ENCODE measurements at places on chromosomes 16 and 17.

- no peak for DNase-seq
Observed at GRCh38 chr17:12024327-12024726, 3.6 kb downstream of the MAP2K4 start.

DNA sequence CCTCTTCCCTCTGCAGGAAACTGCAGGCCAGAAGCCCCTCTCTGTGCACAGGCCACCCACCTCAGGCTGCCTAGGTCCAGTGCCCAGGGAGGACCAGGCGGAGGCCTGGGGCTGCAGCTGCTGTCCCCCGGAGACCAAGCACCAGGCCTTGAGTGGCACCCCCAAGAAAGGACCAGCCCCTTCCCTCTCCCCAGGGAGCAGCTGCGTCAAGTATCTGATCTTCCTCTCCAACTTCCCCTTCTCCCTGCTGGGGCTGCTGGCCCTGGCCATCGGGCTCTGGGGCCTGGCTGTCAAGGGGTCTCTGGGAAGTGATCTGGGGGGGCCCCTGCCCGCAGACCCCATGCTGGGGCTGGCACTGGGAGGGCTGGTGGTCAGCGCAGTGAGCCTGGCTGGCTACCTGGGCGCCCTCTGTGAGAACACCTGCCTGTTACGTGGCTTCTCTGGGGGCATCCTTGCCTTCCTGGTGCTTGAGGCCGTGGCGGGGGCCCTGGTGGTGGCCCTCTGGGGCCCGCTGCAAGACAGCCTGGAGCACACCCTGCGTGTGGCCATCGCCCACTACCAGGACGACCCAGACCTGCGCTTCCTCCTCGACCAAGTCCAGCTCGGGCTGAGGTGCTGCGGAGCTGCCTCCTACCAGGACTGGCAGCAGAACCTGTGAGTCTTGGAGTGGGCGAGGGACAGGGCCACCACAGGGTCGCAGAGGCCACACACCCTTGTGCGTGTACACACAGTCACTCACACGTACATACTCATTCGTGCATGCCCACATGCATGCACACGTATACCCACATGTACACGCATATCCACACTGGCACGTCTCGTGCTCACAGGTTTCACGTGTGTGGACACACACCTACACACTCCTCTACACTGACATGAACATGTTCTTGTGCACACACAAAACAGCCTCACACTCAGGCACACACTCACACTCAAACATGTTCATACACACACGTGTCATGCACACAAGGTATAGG, 8.3 kb downstream of the TSPAN10 start:
- no peak for DNase-seq

- DNase-seq: no peak
Observed at GRCh38 chr17:65515959-65516948, 45.2 kb downstream of the AXIN2 start.

- DNase-seq: no peak
Observed at GRCh38 chr16:316741-317464, 33.9 kb downstream of the PDIA2 start.

DNA sequence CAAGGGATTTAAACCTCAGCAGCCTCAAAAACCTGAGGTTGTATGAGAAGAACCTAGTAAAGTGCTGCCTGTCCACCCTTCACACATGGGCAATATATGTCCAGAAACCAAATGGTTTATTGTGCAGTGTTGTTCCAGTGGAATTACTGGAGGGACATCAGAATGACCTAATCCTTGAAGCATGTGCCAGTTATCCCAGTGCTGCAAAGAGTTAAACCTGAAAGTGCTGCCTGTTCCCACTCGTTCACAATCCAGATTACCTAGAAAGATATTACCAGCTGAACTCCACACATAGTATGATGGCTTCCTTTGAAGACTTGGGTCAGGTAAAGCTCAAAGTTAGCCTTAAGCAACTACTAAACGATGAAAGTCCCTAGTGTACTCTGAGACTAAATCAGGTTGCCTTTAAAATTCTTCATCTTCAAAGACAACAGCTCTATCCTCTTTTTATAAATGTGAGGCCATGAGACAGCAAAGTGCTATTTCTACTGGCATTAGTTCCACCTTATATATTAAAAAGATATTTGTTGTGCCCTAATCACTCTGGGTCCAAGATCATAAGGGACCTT, 133.1 kb downstream of the SNX11 start:
- DNase-seq: no peak

- no peak for DNase-seq
Observed at GRCh38 chr17:44063704-44064639, 2.5 kb downstream of the LSM12 start.

DNA sequence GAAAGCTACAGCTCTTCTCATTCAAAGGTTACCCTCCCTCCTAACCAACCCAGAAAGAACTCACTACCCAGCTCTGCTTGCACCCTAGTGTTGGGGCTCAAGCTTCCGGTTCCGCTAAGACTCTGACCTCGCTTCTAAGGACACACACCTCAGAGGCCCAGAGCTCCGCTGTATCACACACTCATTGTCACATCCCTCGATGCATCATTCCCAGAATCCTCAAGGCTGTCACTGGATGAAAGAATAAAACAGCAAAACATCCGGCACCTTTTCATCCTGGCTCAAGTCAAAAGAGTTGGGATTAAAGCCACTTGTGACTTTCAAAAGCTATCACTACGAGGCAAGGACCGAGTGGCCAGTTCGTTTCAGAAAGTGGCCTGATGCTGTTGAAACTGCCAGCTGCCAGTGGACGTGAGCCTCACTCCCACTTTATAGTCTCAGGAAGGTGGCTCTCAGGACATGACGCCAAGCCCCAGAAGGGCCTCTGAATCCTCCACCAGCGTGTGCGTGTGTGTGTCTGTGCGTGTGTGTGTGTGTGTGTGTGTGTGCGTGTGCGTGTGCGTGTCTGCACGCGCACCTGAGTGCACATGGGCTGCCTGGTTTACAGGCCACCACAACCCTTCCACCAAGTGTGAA, 29.0 kb downstream of the ZFHX3 start:
- DNase-seq: no peak

DNA sequence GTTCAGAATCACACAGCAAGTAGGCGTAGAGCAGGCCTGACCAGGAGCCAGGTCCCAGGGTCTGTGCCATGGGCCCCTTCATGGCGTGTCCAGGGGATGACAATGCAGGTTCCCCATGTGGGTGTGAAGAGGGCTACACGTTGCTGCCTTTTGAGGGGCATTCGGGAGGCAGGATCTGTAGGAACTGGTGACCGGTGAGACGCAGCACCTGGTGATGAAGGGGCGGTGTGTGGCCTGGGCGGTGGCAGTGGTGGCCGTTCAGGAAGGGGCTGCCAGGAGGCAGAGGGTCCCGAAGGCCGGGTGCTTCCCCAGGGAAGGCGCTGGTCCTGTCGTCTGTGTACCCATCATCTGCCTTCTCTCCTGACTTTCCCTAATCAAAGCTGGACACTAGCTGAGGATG, 34.6 kb downstream of the ZNF750 start:
- DNase-seq: no peak

DNA sequence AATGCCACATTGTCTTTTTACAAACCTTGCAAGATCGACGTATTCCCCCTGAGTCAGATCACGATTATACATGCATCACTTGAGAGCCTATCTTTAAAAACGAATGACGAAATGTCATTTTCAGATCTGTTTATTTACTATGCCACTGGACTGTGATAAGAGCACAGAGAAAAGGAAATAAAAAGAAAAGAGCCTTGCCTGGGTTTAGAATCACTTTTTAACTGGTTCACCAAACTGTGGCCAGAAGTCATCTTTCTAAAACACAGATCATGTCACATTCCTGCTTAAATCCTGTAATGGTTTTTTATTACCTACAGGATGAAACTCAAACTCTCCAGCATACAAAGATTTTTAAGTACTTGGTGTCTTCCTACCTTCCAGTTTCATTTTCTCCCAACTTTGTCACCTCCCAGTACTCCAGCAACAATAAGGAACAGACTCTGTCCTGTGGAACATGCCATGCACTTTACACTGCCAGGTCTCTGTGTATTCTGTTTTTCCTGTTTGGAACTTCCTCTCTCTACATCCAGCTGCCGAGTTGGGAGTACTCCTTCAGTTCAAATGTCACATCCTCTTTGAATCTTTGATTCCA, 91.5 kb downstream of the SNX11 start:
- DNase-seq: peak; percentile 30
